Occipital lobe (tissue), 3 donors: ENCODE measurements at places on chromosomes 16 and 17. TPM values are rescaled to one million over a fixed set of nuclear protein-coding genes. Genes with fewer than 3 reads are reported as not detected.
A peak's percentile ranks its signal among the peaks of the same experiment; 100 is the strongest.

The GDPD3 gene
- 0.47 TPM for total RNA-seq

DNA sequence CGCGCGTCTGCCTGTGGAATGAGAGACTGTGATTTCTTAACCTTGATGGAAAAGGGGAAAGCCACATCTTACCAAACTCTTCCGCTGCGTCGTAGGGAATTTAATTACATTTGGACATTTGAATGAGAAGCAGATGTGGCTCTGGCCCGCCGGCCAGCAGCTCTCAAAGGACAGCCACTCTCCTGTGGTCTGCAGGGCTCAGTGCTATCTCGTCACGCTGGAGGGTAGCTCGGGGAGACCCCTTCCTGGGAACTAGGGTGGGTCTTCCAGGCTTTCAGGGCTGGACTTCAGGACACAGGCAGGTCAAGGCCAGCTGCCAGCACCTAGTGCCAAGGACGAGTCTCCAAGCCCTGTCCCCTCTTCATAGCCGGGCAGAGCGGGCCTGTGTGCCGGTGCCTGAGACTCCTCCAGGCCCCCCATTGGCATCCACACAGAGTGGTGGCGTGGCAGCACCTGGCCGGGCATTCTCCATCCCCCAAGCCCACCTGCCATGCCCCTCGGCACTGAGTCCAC is 15.9 kb upstream of the TBX2 start:
- DNase-seq, result no peak

DNA sequence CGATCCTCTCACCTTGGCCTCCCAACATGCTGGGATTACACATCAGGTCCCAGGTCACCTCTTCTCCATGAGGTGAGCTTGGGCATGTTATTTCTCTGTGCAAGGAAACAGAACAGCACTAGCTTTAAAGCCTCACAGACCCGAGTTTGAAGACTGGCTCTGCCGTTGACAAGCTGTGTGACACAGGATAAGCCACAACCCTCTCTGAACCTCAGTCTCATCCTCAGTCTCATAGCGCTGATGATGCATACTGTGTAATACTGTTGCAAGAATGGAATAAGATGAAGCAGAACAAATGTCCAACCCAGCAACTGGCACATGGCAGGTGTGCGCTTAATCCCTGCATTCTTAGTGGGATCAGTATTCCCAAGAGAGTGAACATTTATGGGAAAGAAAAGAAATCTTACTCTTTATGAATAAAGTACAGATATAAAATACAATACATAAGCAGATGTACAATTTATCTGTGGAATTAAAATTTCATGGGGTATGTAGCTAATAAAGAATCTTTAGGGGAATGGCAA is 43.5 kb downstream of the ABAT start:
- DNase-seq, result no peak

GRCh38 chr17:73513426-73513825 is 130.8 kb downstream of the SDK2 start:
- DNase-seq, result peak; percentile 17

The RHBDL3 gene
- total RNA-seq, result 1.6 TPM

The TNFRSF17 gene
- total RNA-seq, result not detected

GRCh38 chr16:14415291-14415690 is 214.8 kb downstream of the PARN start:
- no peak for DNase-seq

The HBQ1 gene
- total RNA-seq, result 5.3 TPM

DNA sequence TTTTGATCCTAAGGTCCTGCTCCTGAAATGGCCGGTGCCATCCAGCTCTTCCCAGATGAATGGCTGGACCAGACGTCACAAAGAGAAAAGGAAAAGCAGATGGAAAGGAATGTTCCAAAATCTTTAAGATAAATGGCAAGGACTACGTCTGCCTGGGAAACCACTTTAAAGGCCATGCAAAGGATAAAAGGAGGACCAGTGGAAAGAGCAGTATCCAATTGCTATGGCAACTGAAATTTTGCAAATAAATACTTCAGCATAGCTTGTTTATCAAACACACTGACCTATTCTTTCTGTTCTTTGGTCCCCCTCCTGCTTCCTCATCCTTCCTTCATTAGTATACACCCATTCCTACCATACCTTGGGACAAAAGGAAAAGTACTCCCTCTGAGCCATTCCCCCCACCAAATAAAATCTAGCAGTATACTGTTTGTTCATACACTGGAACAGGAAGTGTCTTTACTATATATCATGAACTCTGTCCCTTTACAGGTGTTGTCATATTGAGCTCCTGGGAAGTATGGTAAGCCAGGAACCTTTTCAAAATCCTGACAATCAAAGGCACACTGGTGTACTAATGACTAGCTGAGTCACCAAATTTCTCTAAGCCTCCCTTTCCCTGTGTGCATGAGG is 37.2 kb upstream of the NUFIP2 start:
- DNase-seq, result no peak

The TP53TG3B gene
- total RNA-seq, result not detected

GRCh38 chr17:59454633-59455105 is 110.7 kb upstream of the DHX40 start:
- DNase-seq, result no peak

GRCh38 chr17:82332669-82333278 is 792 bp downstream of the SECTM1 start:
- no peak for DNase-seq

- DNase-seq, result no peak
These were observed 46.5 kb downstream of the NT5M start for GRCh38 chr17:17349724-17350106.

- no peak for DNase-seq
These were observed 18.6 kb upstream of the DRG2 start for GRCh38 chr17:18069101-18069500.

GRCh38 chr17:27756467-27757371 is 43.6 kb downstream of the NOS2 start:
- no peak for DNase-seq

The ELP5 gene
- total RNA-seq, result 25.4 TPM

GRCh38 chr16:25317732-25318316 is 60.2 kb upstream of the ZKSCAN2 start:
- DNase-seq, result no peak

The GRB2 gene
- total RNA-seq, result 125 TPM

The CCDC200 gene
- total RNA-seq, result not detected

DNA sequence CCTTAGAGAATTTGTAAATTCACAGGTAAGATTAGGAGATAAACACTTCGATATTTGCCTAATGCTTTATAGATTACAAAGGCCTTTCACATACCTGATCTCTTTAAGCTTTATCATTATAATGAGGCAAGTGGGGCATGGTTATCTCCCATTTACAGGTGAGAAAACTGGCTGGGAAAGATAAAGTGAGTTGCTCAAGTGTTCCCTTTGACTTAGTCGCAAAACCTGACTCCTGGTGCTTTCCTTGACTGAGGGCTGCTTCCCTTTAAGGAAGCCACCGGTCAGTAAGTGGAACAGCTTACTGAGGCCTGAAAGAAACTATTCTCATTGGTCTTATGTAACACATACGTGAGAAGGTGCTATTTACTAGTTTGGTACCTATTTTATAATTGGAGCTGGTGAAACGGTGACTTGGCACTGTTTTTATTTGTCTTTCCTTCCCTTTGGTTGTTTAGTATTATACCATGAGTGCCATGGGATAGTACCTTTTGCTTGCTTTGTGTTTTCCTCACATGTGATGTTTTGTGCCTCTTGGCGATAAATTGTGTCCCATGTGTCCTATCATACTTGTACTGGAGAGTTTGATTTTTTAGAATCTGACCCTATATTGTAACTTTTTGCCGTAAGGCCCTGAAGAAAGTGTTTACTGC is 57.2 kb downstream of the NUP88 start:
- DNase-seq, result no peak

The SPATA32 gene
- not detected for total RNA-seq

The METRN gene
- total RNA-seq, result 16.7 TPM

The TMIGD1 gene
- not detected for total RNA-seq

DNA sequence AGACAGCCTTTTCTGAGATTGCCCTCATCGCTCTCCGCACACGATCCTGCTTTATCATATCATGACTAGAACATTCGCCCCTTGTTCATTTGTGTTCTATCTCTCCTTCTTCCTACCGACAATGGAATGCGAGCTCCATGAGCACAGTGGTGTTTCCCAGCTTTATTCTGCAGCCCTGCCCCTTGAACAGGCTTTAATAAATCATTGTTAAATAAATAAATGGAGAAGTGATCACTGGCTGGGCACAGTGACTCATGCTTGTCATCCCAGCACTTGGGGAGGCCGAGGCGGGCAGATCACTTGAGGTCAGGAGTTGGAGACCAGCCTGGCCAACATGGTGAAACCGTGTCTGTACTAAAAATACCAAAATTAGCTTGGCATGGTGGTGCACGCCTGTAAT is 1063.3 kb upstream of the EEF2KMT start:
- no peak for DNase-seq

DNA sequence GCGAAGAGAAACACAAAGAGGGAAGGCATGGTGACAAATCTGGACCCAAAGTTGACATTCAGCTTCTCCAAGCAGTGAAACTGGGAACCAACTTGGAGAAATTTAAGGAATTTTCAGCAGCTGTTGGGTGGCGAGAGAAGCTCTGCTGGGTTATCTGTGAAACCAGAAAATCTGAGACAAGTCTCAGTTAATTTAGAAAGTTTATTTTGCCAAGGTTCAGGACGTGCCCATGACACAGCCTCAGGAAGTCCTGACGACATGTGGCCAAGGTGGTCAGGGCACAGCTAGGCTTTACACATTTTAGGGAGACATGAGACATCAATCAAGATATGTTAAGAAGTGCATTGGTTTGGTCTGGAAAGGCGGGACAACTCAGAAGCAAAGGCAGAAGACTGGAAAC is 11.2 kb upstream of the CD300LF start:
- DNase-seq, result no peak

GRCh38 chr17:75346906-75347305 is 57.7 kb upstream of the SLC25A19 start:
- DNase-seq, result no peak

The CD300LB gene
- not detected for total RNA-seq

The NLRC5 gene
- 2.0 TPM for total RNA-seq

The SMIM5 gene
- 0.47 TPM for total RNA-seq

GRCh38 chr17:65742403-65743307 is 181.2 kb upstream of the AXIN2 start:
- no peak for DNase-seq

- DNase-seq, result no peak
These were observed 11.0 kb upstream of the SLC25A19 start for GRCh38 chr17:75300280-75300679.

DNA sequence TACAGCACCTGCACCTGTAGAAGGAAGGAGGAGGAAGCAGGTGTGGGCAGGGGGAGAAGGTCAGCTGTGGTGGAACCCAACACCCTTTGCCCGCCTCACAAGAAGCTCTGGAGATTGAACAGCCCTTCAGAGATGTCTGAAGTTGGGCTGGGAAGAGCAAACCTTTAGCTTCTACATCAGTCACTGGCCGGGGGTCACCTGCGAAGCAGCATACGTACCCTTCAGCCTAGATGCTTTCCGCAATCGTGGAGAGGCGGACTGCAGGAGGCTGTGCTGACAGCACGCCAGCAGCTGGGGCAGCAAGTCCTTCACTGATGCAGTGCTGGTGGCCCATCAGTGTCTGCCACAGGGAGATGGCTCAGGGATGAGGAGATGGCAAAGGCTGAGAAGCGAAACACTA is 5.2 kb upstream of the HS3ST3B1 start:
- DNase-seq, result no peak

The CIAO2B gene
- 80.5 TPM for total RNA-seq

DNA sequence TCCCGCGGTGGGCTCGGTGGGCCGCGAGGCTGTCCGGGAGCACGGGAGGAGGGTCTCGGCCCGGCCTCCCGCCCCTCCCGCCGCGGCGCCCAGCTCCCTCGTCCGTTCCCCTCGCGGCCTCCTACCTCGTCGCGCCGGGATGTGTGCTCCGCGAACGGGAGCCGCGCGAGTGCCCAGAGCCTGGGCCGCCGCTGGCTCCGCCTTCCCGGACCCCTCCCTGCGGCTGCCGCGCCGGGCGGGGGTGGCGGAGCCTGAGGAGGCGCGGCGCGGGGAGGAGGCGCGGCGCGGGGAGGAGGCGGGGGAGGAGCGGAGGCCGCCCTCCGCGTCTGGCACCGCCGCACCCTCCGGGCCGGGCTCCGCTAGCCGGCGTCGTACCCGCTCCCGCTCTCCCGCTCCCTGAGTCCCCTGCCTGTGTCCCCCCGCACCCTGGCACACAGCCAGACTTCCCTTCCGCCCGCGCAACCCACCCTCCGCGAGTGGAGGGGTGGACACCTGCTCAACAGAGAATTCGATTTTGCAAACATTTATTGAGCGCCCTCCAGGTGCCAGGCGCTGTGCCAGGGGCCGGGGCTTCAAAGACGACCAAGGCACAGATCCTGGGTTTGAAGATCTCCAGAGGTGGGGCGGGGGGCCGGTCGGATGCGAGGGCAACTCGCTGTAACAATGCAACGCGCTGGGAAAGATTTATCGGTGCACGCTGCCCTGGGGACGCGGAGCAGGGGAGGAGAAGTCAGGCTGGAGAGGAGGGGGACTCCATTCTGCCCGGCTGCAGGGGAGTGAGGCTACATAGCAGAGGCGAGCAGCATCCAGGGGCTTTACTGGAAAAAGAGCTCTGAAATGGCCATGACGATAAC is at the start of gene MPP3:
MPP3 (minus strand) TSS at position 171 of the 854 bp plus-strand sequence. CDS start 1,240 bp downstream, outside the sequence.
- no peak for DNase-seq

The ATP1B2 gene
- 5.0 TPM for total RNA-seq

The SYCE1L gene
- total RNA-seq, result not detected

DNA sequence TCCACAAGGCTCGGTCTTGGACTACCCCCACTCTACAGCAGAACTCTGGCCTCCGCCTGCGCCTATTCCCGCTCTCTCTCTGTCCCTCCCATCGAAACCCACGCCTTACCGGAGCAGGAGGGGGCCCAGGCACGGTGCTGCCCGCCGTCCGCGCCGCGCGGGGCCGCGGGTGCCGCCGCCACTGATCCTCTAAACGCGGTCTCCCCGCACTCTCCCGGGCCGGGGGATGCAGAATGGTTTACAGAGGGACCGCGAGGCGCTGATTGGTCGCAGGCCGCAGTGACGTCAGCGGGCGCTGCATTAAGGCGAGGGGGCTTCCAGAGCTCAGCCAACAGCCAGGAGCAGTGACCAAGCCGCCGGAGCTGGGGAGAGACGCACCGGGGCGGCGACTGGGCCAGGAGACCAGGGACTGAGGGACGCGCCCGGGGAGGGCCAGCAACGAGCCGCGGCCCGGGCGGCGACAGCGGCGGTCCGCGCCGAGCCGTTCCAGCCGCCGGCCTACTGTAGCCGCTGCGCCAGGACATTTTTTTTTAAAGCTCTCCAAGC is 747 bp upstream of the LHX1 start:
- no peak for DNase-seq

DNA sequence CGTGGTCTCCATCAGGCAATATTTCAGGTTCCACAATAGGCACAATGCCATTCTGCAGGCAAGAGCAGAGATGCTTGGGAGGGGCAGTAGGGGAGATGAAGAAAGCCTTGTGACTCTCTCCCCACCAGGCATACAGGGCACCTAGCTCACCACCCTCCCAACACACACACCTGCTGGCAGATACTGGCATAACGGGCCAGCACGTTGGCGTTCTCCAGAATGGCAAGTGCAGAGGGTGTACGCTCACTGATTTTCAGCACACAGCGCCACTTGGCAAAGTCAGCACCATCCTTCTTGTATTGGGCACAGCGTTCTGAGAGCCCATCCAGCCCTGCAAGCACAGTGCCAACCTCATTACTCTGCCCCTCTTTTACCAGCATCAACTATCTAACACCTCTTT is 2.2 kb downstream of the ALDOC start:
- DNase-seq, result no peak
